Cerebellar nuclear complex (tissue), 1 donor: ENCODE measurements at places on chromosomes 1 and 21.

GRCh38 chr1:173212952-173213491 is 5.9 kb upstream of the TNFSF4 start:
- DNase-seq = no peak

GRCh38 chr1:185561629-185562028 is 172.6 kb upstream of the HMCN1 start:
- DNase-seq = no peak

GRCh38 chr1:237528545-237528944 is 362.2 kb downstream of the ZP4 start:
- DNase-seq = no peak

GRCh38 chr1:93908394-93909145 is 660 bp downstream of the GCLM start:
- DNase-seq = no peak

- no peak for DNase-seq
These were observed 20.9 kb upstream of the MAN1A2 start for GRCh38 chr1:117346206-117346928.

DNA sequence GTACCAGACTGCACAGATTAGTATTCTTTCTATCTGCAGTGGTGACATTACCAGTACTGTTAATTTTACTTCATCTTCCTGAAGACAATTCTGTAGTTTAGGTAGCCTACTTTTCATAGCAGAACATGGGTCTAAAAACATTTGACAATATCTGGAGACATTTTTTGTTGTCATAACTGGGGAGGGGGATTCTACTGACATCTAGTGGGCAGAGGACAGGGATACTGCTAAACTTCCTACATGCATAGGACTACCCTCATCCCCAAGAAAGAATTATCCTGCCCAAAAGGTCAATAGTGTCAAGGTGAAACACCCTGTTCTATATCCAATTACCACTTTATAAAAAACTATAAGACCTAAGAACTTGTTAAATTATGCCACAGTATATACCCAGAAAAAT is 3.4 kb upstream of the ARHGAP29 start:
- no peak for DNase-seq

- DNase-seq = no peak
These were observed 461.7 kb downstream of the PTPRU start for GRCh38 chr1:29698033-29698432.

DNA sequence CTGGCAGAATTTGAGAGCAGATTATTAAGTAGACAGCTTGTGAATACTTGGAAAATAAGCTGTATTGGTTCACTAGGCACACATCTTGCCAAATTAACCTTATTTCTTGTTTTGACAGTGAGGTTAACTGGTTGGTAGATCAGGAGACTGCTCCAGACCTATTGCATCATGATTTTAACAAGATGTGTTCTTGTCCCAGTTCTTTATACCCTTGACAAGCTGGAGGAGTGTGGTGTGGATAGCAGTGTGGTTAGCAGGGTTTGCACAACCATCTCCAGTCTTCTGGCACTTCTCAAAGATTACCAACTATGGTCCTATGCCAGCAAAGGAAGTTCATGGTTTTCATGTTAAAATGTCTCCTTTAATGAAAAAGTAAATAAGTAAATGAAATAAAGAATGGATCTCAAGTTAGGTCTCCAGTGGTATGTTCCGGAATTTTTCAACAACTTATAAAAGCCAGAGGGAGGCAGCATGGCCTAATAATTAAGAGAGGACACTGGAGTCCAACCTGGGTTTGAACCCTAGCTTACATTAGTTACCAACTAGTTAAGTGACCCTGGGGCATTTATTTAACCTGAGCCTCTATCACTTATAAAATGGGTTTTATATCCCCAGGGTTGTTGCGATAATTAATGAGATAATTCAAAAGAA is 34.1 kb downstream of the DDX20 start:
- no peak for DNase-seq

DNA sequence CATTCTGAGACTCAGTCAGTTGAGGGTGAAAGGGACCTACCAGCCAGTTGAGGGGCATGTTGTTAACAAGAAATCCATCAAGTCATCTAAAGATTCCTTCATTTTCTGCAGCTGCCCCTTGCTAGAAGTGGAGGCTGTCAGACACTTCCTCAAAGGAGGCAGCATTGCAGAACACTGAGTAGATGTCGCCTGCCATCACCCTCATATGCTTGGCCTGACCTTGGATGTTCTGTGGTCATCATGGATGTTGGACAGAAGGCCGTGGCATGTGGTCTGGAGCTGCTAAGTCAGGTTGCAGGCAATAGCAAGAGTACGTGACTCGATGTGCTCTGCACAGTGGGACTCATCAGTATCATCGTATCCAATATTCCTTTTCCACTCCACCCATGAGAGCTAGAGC is 70.6 kb downstream of the GATAD2B start:
- no peak for DNase-seq

- DNase-seq = no peak
These were observed 44.6 kb upstream of the CNN3 start for GRCh38 chr1:94971491-94971924.

DNA sequence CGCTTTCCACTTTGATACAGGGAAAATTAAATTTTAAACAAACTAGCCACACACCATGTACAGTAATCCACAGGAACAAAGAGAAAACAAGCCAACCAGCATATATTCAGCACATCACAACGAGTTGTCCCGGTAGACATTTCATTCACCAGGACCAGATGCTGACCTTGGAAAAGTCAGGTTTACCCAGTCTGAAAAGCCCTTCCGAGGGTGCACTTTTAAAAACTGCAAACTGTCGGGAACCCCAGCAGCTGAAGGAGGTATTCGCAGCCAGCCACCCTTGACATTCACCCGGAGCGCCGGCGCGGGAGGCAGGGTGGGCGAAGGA is 1.2 kb downstream of the MCOLN3 start:
- DNase-seq = no peak

GRCh38 chr1:208868554-208868953 is 624.4 kb upstream of the PLXNA2 start:
- DNase-seq = no peak

GRCh38 chr1:150529017-150529416 is 13.5 kb downstream of the FALEC start:
- no peak for DNase-seq

- DNase-seq = no peak
These were observed 1.1 kb downstream of the SRM start for GRCh38 chr1:11058595-11059154.

DNA sequence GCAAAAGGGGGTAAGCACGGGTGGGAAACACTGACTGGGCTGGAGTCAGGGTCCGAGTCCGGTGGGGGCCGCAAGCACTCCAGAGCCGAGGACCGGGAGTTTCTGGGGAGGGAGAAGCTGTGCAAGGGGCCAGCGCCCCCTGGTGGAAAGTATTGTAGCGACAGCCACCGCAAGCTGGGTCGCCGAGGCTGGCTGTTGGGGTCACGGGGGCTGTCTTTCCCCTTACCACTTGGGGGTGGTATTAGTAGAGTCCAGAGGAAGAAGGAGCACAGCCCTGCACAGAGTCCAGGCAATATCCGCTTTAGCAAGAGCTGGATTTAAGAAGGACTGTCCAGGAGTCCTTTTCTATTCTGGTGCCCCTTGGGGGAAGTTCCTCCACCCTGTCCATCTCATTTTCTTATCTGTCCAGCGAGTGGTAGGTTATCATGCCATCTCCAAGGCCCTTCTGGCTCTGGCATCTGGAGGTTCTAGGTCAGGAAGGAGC is 17.9 kb upstream of the ETV3 start:
- no peak for DNase-seq

DNA sequence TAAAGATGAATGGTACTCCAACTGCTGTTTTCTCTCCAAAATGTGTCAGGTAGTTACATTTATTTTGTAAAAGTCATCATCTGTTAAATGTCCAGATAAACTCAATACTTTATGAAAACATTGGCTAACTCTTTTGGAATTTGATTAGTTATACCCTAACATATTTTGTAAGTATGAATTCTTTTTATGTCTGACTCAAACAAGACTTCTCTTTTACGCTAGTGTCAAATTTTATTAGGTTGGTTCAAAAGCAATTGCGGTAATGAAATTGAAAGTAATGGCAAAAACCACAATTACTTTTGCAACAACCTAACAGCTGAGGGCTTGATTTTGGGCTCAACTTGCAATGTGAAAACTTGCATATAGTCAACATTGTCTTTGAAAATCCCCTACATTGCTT is 41.0 kb upstream of the USP25 start:
- DNase-seq = no peak

GRCh38 chr1:208497866-208498541 is 253.8 kb upstream of the PLXNA2 start:
- no peak for DNase-seq

DNA sequence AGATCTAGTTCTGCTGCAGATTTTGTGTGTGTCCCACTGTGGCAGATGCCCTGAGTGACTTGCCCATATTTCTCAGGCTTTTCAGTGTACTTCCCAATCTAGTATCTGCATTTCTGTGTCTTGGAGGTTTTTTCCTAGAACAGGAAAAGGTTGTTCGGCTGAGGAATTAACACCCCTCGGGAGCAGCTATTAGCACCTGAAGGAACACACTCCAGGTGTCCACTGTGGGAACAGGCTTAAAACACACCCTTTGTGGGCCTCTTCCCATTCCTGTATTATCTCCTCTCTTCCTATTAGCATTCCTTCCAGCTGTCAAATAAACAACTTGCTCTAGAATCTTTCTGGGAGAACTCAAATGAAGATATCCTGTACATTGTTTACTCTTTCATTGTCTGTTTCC is 178.3 kb downstream of the HMCN1 start:
- DNase-seq = no peak

DNA sequence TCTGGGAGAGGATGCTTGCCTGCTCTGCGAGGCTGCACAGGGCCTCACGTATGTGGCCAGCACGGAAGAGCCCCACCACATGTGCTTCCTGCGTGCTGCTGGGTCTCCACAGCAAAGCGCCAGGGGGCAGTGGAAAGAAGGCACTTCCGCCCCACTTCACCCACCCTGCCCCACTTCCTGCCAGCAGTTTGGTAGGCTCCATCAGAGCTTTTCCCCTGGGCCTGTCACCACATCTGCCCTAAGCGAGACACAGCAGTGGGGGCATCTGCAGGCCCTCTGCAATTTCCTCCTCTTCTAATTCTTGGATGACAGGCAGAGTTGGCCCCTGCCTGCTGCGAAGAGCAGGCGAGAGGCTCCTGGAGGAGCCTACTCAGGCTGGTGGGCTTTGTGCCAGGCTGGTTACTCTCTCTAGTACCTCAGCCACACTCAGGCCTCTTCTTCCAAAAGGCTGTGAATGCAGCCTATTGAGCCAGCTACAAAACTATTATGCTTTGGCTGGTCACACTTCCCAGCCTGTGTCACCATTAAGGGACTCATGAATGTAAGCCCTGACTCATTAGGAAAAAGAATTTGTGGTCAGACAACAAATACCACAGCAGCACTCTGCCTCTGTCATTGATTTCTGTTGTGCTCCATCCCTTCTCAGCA is 25.0 kb downstream of the CD244 start:
- DNase-seq = no peak

- no peak for DNase-seq
These were observed 139.8 kb downstream of the SPATA17 start for GRCh38 chr1:217770918-217771317.

DNA sequence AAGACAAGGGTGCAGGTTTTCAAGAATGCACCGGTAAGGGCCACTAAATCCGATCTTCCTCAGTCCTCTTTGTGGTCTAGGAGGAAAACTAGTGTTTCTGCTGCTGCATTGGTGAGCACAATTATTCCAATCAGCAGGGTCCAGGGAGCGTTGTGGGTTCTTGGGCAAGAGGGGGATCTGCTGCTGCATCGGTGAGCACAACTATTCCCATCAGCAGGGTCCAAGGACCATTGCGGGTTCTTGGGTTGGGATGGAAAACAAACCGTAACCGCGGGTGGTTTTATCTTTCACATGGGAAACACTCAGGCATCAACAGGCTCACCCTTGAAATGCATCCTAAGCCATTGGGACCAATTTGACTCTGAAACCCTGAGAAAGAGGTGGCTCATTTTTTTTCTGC is 7.0 kb upstream of the PCP4L1 start:
- DNase-seq = no peak

- DNase-seq = no peak
These were observed 7.2 kb upstream of the HHAT start for GRCh38 chr1:210321552-210321951.

- no peak for DNase-seq
These were observed 37.7 kb upstream of the KCNJ15 start for GRCh38 chr21:38219049-38219628.

DNA sequence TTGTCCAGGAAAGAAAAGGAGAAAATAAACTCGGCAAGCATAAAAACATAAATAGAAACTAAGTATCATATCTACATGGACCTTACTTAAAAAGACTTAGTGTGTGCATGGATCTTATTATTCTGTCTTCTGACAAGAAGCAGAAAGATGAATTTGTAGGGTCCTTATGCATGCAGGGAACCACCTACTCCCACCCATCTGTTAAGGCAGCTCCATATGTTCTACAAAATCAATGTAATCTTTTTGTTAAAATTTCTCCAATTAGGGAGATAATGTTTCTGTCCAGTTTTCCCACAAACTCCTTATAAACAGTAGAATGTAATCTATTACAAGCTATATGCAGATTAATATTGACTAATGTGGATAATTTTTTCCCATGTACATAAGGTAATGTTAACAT is 13.9 kb upstream of the PTPN14 start:
- DNase-seq = no peak

GRCh38 chr21:28099001-28099705 is 893.5 kb downstream of the LTN1 start:
- no peak for DNase-seq

GRCh38 chr21:38475519-38475918 is 22.8 kb downstream of the ERG start:
- no peak for DNase-seq
